Foreskin keratinocyte (primary cell): ENCODE measurements at places on chromosomes 6 and 20.

DNA sequence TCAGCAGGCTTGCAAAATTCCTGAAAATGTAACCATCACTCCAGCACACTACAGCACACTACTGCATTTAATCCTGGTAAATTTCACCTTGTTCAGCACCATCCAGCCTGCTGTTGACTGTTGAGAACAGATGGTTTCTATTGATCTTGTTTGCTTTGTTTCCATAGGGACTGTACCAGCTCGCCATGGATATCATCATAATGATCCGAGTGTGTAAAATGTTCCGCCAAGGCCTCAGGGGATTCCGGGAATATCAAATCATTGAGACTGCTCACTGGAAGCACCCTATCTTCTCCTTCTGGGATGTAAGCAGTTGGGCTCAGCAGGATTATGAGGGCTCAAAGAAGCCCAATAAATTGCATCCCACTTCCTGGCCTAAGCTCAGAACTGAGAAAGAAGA, 4.1 kb downstream of the CNBD2 start:
- no peak for DNase-seq

DNA sequence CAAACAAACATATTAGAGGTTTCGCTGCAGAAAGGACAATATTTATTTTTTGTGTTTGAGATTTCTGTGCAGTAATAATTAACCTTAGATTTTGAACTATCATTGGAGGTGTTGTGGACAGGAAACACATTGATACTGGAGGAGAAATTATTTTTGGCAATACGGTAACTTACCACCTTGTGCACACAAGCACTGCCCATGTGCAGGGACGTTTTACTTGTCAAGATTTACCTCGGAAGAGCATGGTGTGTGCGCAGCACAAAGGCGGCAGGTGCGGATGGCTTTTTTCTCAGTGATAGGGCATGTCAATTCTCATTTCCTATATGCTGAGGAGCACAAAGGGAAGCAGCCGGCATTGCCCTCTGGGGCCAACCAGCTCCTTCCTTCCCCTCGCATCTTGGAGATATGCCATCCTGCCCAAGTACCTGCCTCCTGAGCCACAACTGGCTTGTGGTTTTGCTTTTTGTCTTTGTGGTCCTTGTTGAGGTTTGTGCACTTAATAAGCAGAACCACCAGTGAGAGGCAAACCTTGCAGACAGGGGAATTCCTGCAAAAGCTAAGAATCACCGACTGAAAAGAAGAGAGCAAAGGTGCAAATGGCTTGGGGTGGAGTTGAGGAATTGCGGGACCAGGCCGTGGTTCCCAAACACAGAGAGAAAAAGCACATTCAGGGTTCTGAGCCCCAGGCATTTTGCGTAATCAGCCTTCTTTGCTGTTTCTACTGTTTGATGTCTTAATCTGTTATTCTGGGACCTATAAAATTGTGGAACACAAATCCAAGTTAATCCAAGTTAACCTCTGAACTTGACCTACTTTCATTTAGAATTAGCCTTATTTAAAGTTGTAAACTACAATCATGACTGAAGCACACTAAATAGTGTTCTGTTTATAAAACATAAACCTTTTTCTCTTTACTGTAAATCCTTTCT, 21.9 kb downstream of the SAMD5 start:
- DNase-seq = peak; percentile 52

DNA sequence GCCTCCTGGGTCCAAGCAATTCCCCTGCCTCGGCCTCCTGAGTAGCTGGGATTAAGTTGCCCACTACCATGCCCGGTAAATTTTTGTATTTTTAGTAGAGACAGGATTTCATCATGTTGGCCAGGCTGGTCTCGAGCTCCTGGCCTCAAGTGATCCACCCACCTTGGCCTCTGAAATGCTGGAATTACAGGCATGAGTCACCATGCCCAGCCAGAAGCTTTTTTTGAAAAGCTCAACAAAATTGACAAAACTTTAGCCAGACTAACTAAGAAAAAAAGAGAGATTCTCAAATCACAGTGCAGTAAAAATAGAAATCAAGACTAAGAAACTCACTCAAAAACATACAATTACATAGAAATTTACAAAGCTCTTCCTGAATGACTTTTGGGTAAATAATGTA, 420.6 kb downstream of the COL12A1 start:
- no peak for DNase-seq

GRCh38 chr6:85041376-85041775, 277.0 kb upstream of the TBX18 start:
- no peak for DNase-seq

GRCh38 chr20:48339190-48339985, 488.4 kb downstream of the PREX1 start:
- DNase-seq = no peak

- DNase-seq = no peak
These were observed 19.1 kb downstream of the TFAP2B start for GRCh38 chr6:50837589-50838445.

DNA sequence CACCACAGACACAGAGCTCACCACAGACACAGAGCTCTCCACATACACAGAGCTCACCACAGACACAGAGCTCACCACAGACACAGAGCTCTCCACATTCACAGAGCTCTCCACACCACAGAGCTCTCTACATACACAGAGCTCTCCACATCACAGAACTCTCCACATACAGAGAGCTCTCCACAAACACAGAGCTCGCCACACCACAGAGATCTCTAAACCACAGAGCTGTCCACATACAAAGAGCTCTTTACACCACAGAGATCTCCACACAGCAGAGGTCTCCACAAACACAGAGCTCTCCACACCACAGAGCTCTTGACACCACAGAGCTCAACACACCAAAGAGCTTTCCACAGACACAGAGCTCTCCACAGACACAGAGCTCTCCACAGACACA, 55.8 kb downstream of the ERMARD start:
- no peak for DNase-seq

- DNase-seq = no peak
These were observed 367.1 kb downstream of the PKHD1 start for GRCh38 chr6:51720327-51720726.

GRCh38 chr20:62623488-62624324, 18.6 kb upstream of the SLCO4A1 start:
- peak; percentile 85 for DNase-seq

DNA sequence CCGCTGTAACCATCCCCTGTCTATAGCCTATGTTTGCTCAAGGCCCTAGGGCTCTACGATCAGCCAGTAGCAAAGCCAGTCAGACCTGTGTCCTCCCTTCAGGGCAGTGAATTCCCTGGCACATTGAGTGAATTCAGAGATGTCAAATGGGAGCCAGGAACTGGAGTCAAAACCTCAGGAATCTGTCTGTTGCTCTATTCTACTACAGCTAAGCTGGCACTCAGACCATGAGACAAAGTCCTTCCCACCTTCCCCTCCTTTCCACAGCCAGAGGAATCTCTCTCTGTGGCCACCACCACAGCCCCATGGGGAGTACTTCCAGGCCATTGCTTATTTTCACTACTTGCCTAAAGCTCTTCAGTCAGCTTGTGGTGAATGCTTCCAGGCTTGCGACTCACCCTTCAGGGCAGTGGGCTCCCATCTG, 82.0 kb downstream of the PKIB start:
- no peak for DNase-seq

DNA sequence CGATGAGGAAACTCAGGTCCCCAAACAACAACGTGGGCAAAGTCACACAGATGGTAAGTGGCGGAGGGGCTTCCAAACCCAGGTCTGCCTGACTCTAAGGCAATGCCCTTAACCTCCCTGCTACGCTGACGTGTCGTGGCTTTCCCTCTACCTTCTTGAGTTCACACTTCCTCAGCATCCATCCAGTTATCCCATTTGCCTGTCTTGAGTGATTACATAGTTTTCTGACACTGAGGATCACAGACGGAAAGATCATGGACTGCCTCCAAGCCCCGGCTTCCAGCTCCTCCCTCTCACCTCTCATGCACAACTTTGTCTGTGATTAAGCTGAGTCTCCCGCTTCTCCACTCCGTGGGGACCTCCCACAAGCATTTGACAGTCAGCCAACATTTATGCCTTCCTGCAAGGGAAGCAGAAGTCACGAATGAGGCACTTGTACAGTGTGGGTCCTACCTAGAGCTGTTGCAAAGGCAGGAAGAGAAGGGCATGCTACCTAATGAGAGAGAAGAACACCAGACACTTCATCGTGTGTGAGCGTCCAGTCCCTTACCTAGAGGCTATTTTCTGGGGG, 33.8 kb downstream of the TBC1D7 start:
- no peak for DNase-seq

DNA sequence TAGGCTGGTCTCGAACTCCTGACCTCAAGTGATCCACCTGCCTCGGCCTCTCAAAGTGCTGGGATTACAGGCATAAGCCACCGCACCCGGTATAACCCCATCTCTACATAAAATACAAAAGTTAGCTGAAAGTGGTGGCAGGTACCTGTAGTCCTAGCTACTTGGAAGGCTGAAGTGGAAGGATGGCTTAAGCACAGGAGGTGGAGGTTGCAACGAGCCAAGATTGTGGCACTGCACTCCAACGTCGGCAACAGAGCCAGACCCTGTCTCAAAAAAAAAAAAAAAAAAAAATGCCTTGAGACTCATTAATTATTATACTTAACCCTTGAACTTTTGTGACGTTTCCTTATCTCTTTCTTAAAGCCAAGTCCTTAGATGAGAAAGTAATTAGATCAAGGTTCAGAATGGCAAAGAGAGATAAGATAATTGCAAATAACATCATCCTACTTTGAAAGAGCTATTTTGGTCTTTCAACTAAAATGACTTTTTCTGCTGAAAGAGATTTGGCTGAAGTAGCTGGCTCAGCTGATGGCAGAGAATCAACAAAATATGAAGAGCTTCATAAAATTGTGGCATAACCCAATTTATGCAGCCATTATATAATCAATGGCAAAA, 4.7 kb upstream of the SHLD1 start:
- DNase-seq = no peak

DNA sequence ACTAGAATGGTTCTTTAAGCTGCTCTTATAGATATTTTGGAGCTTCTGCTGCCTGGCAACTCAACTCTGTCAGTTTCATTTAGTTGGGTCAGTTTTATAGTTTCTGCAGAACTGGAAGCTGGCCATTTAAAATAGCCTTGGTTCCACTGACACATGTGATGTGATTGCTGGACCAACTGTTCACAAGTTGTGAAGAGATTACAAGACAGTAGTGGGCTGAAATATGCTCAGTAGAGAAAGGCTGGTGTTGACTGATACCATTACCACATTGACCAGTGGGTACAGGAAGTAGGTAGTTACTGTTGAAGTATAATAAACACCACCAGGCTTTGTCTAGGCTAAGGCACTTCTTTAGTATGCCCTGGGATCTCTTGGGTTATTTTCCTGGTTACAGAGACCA, 39.0 kb downstream of the BCKDHB start:
- no peak for DNase-seq

GRCh38 chr6:81552644-81553043, 199.8 kb downstream of the TENT5A start:
- no peak for DNase-seq

DNA sequence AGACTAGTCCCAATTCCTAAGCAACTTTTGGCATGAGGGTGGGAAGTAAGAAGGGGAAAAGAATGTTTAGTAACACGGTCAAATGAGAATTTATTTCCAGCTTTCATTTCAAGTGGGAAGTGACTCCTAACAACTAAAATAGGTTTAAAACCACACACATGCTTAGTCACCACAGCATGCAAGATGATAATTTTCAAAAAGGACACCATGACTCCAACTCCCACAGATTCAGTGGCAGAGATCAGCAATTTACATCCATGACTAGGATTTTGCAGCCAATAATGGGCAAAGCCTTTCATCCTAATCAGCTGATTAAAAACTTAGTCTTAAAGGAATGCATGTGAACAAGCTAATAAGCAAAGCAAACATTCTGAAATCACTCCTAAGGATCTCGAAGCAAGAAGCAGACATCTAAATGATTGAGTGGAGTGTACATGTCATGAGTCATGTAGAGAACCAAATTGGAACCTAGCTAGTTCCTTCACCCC, 48.1 kb upstream of the GCLC start:
- DNase-seq = peak; percentile 61

- DNase-seq = no peak
These were observed 138.3 kb downstream of the IPCEF1 start for GRCh38 chr6:154218301-154218700.

- no peak for DNase-seq
These were observed 53.7 kb upstream of the LYRM2 start for GRCh38 chr6:89692256-89692655.
